Stimulated activated CD8-positive, alpha-beta memory T cell treated with anti-CD3 and anti-CD28 coated beads, Interleukin-4, amount 100 ng/mL, for 1 hour (primary cell): ENCODE measurements at places on chromosomes 12 and 14.

- DNase-seq: no peak
Measured at GRCh38 chr12:68855771-68856170, 47.8 kb downstream of the MDM2 start.

GRCh38 chr14:87989956-87990299, 3.1 kb downstream of the GALC start:
- no peak for DNase-seq

GRCh38 chr12:66679461-66680084, 697 bp upstream of the GRIP1 start:
- DNase-seq: no peak

DNA sequence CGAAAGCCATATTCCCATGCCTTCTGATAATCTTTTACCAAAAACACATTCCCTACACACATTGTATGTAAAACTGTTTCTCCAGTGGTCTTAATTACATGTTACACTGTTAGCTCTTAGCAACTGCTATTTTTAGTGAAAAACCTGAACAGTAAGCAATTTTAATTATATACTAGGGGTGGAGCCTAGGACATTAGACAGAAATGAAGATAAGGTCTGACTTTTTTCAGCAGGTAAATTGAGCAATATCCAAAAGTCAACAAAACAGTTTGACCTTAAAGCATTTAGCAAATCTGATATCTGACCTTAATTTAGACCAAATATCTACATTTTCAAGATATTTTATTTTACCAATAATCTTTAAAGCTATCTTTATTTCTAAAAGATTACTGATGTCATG, 60.2 kb downstream of the PDE6H start:
- no peak for DNase-seq

GRCh38 chr14:87940894-87941293, 52.1 kb downstream of the GALC start:
- no peak for DNase-seq

GRCh38 chr12:42450248-42450647, 124.3 kb downstream of the PPHLN1 start:
- DNase-seq: no peak

DNA sequence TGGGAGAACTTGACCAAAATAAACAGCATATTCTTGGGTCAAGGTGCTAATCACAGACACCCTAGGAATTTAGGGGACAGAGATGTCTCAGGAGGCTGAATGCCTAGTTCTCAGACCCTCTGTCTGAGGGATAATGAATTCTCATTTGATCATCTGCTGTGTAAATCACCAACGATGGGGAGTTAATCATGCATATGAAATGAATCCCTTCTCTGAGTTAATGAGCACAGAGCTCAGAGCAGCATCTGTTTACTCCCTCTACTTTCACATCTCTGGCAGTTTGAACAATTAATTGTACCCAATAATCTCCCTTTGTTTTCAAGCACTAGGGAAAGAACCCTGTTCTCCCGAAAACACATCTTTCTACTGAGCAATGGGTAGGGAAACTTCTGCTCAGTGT, 129.4 kb upstream of the SRRM4 start:
- DNase-seq: no peak

DNA sequence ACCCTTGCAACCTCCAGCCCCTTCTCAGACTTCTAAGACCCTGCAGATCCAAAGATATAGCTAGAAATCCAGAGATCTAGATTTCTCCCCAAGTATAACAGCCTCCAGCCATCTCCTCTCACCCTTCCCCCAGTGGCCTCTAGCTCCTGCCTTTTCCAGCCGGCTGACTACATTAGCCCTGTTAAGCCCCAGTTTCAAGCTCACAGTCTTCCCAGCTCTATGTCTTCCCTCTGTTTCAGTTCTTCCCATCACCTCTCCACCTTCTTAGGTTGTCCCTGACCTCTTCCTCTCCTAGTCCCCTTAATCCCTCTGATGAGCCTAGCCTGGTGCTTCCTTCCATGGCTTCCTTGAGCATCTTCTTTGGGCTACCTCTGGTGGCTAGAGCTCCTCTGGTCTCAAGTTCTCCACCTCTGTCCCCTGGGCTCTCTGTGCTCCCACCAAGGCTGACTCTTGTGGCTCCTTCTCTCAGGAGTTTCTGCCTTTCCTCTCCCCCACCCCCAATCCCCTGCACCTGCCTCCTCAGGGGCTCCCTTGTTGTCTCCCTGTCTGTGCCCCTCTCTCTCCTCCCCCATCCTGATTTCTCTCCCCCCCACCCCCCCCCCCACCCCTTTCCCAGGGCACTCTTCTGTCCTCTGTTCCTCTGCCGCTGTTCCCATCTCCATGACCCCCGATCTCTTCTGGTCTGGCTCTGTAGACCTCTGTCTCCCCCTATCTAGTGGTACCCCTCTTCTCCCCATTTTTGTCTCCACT, 816 bp upstream of the GDF11 start:
- DNase-seq: no peak

DNA sequence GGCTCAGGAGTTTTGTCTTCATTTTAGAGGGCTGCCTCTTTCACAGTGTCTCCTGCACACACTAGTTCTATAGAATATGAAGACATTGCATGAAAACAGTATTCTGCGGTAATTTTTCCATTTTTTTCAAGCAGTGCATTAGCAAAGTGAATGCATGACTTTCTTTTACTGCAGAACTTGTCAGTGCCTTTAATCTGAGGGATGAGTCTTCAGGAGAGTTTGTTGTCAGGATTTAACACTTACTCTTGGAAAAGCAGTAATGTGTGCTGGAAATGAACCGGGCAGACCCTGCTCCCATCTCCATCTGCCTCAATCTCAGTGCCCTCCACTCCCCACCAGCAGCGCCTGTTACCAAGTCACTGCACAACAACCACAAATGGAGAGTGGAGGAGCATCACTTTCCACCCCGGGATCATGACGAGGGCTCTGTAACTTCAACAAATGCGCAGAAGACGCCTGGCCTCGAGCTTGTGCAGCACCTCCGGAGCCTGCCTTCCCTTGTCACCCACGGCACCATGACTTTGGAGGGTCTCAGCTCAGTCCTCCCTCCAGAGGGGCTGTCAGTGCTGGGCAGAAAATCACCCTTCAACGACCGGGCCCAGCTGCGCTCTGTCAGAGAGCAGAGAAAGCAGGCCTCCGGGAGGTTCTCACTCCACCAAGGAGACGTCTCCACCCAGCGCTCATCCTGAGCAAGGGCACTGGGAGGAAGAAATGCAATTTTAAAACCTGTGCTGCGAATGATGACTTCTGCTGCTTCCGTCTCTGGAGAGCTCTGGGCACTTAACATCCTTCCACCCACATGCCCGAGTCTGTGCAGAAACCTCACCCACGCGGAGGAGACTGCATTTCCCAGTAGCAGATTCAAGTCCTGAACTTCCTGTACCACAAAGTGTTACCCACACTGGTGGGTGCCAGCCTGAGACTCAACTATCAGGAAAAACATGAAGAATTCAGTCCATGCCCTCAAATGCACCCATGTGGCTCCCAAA, 255.7 kb downstream of the ADGRD1 start:
- DNase-seq: no peak

DNA sequence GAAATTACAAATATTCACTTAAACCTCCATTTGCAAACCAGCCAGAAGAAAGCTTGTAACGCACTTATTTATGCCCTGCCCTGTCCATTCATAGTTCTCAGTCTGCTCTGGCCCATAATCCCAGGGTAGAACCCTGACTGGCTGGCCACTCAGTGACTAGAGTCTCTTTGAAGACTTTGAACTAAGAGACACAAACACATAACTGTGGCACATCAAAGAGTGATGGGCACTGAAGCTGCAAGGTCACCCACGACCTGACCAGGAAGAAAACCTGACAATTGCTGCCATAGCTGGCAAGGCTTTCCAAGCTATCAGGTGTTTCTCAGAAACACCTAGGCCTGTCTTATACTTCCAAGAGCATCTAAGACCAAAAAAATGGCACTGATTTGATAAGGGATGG, 28.7 kb downstream of the SLC41A2 start:
- DNase-seq: no peak

DNA sequence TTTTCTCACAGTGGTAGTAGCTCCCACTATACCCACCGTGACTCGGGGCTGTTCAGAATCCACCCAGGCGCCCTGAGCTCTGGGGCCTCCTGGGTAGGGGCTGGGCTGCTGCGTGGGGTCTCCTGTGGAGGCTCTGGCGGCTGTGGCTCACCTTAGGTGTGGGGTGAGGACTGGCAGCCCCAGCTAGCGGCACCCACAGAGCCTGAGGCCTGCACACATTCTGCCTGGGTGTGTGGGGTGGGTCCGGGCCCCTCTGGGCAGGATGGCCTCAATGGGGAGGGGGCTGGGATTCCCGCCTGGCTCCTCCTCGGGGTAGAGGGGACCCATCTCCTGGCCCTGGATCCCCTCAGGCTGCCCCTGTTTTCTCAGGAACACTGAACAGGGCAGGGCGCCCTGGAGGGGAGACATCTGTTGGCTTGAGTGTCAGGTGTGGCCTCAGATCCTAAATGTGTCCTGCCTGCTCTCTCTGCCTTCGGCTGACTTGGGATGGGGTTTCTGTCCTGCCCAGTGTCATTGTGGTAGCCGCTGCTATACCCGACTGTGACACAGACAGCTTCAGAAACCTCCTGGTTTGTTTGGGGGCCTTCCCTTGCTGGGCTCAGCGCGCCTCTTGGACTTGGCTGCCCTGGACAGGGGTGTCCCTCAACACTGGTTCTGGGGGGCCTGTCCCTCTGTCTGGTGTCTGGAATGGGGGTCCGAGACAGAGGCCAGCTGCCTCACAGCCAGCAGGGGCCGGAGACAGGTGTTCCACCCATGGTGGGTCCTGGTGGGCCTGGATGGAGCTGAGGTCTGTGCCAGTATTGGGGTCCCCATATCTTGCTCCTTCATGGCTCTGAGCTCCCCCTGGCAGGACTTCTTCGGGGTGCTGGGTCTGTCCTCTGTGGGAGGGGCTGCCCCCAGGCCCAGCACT, 354.9 kb downstream of the TMEM121 start:
- no peak for DNase-seq

- DNase-seq: no peak
Measured at GRCh38 chr12:112815589-112816321, 24.2 kb downstream of the RPH3A start.

DNA sequence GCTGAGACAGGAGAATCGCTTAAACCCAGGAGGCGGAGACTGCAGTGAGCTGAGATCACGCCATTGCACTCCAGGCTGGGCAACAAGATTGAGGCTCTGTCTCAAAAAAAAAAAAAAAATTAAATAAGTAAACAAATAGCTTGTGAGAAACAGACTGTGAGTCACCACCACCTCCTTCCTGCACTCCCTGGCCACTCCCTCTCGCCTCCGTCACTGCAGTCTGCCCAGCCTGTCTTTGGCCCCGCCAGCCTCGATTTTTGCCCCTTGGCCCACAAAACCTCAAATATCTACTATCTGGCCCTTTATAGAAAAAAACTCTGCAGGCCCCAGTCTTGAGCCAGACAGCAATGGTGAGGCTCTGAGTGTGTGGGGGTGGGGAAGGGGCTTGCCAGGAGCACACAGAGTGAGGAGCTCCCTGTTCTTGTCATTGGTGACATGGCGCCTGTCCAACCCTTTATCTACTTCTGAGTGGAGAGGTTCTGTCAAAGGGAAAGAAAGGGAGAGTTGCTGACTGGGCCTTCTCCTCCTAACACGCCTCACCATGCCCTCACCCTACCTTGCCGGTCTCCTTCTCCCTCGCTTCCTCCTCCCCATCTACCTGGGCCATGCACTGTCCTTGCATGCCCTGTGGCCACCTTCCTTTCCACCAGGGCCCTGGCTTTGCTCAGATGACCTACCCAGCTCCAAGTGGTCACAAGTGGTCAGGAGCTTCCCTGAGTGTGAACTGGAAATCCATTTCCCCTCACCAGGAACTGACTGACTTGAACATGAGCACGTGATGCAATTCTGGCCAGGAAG, 22.1 kb downstream of the LGMN start:
- no peak for DNase-seq

GRCh38 chr14:83171761-83172160, 1638.1 kb upstream of the SEL1L start:
- no peak for DNase-seq

DNA sequence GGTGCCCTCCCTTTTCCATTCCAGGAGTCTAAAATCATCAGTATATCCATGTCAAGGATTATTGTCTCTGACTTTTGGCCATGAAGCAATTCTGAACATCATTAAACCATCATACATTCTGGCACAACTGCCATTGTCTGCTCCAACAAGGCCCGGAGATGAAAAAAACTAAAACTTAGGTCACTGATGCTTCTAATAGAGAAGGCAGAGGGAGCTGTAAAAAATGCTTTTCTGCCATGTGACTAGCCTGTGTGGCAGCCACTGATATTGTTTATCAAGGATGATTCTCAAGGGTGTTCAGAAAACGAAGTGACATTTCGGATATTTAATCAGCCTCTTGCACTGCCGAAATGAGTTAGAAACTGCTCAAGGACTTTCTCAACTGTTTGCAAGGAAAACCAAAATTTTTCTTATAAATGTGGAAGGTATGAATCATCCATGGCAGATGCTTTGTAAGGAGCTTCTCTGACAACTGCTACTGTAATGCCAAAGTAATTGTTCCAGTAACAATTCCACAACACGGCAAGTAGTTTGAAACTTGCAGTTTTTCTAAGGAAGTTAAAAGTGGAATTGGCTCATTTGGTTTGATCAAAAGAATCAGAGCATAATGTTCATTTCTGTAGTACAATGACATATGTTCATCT, 1076.5 kb upstream of the FLRT2 start:
- DNase-seq: no peak

GRCh38 chr12:52019113-52019770, 12.5 kb downstream of the TAMALIN start:
- DNase-seq: no peak

GRCh38 chr12:124425667-124426066, 130.8 kb downstream of the RFLNA start:
- DNase-seq: no peak

- DNase-seq: no peak
Measured at GRCh38 chr12:10849425-10849878, at the start of gene PRR4. Gene PRR4, minus strand, starts transcription at chr12:10849475. Its CDS starts 38 bp downstream, at chr12:10849437.

- DNase-seq: no peak
Measured at GRCh38 chr14:78469947-78470346, 299.8 kb downstream of the NRXN3 start.

DNA sequence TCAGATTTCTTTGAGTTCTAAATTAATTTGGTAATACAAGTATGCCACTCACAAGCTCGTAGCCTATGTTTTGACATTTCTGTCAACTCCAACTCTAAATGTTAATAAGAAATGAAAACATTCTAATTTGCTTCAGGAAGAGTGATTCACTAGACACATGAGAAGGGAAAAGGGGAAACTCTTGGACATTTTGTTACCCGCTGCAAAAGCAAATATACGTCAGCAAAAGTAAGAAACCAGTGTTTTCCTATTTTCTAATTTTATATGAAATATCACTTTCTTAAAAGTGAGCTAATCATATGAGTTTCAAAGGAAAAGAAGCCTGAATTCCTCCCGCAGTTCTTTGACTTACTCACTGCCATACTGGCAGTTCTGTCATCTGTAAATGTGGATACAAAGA, 162.3 kb downstream of the GRIP1 start:
- DNase-seq: no peak

- no peak for DNase-seq
Measured at GRCh38 chr14:91390165-91390778, 27.3 kb downstream of the CCDC88C start.

GRCh38 chr12:118981285-118982211, at the start of gene SRRM4:
Gene SRRM4, plus strand, starts transcription at chr12:118981541. Its CDS starts 342 bp downstream, at chr12:118981883.
- DNase-seq: no peak

GRCh38 chr12:34390846-34391700, 368.8 kb downstream of the ALG10 start:
- no peak for DNase-seq

- no peak for DNase-seq
Measured at GRCh38 chr12:64900540-64900939, 76.1 kb downstream of the TBC1D30 start.

- no peak for DNase-seq
Measured at GRCh38 chr12:89033062-89033461, 319.2 kb downstream of the DUSP6 start.

- no peak for DNase-seq
Measured at GRCh38 chr14:21026274-21026987, 1.6 kb upstream of the NDRG2 start.

GRCh38 chr14:55101698-55102097, 27.4 kb upstream of the LGALS3 start:
- no peak for DNase-seq
